ENCODE measurements at places on chromosomes 1 and 21. TPM values are rescaled to one million over a fixed set of nuclear protein-coding genes. Genes with fewer than 3 reads are reported as not detected.

The SPRR3 gene
- not detected for total RNA-seq

The USH2A gene
- total RNA-seq: 2.4 TPM

The SPRR4 gene
- not detected for total RNA-seq

The PRRX1 gene
- total RNA-seq: 23.9 TPM

The OPRD1 gene
- not detected for total RNA-seq

The CCDC24 gene
- total RNA-seq: 1.6 TPM

The OR2G6 gene
- not detected for total RNA-seq

The TNFSF18 gene
- total RNA-seq: not detected

The TPRG1L gene
- 33.3 TPM for total RNA-seq

The COL9A2 gene
- total RNA-seq: 0.59 TPM

DNA sequence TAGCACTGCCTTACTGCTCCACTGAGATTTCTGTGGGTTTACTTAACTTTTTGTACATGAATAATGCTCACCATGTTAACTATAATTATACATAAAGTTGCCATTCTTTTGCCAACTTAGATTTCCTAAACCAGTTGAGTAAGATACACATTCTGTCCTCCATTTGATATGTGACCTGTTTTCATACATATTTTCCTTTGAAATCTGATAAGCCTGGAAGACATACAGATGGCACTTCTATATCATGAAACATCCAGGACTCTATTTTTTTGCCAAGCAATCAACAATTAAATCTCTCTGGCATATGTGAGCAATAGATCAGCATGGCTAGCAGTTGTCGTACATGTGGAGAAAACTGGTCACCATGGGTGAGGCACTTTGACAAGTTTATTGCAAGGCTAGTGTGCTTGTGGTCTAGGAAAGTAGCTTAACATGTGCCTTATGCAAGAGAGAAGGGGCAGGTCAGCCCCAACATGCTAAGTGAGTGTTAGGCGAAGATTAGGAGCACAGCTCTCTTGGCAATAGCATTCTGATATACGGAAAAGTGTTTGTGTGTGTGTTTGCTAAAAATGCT, 14.2 kb downstream of the PRRX1 start:
- H3K27ac ChIP-seq: no peak overlapping the region
- no peaks in the 10 kb centered on the region for H3K4me1 ChIP-seq
- H3K36me3 ChIP-seq: no peaks in the 10 kb centered on the region
- no peak overlapping the region for H3K4me3 ChIP-seq
- H3K27me3 ChIP-seq: no peaks in the 10 kb centered on the region

GRCh38 chr1:150005606-150006005, 4.9 kb downstream of the OTUD7B start:
- H3K27me3 ChIP-seq: no peaks in the 10 kb centered on the region
- H3K4me3 ChIP-seq: no peak overlapping the region
- no peaks in the 10 kb centered on the region for H3K36me3 ChIP-seq
- no peak overlapping the region for H3K27ac ChIP-seq
- H3K4me1 ChIP-seq: no peaks in the 10 kb centered on the region

DNA sequence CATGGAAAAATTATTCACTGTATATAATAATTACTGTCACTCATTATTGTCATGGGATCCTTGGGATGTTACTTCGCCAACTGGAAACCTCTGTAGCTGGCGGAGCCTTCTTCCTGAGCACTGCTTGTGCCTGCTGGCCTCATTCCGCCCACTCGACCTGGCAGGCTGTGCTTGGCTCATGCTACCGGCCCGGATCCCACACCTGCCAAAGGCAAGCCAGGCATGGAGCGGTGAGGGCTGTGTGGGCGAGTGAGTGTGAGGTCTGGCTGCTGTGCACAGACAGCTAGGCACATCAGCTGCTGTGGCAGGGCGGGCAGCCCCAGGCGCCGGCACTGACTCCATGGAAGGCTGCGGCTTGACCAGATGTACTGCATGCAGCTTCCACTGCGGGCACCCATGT, 78.4 kb downstream of the DISP1 start:
- H3K36me3 ChIP-seq: no peaks in the 10 kb centered on the region
- peaks cover 17% of the 10 kb centered on the region for H3K4me1 ChIP-seq
- no peak for DNase-seq
- no peak overlapping the region for H3K4me3 ChIP-seq

DNA sequence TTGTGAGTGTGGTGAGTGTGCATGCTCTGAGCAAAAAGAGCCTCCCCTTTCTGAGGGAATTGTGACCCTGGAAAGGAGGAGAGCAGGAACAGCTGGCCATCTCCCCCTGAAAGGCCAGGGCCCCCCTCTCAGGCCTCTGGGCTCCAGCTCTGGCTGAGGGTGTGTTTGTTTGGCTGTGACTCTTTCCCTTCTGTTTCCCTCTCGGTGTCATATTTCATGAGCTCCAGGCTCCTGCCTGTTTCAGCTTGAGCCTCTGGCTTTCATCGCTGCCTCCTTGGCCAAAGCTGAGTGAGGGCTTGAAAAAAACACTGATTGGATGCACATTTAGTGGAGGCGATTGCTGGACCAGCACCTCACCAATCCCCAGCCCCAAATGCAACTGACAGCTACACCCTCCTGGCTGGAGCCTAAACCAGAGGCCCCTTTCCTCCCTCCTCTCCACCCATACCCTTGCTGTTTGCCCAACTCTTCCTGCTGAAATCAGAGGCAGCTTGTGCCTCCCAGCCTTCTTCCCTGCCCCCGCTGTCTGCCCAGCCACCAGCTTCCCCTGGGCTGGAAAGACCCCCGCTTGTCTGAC, 64.1 kb downstream of the DDR2 start:
- H3K4me3 ChIP-seq: no peak overlapping the region
- peak; percentile 82 for DNase-seq
- no peaks in the 10 kb centered on the region for H3K27me3 ChIP-seq
- peak overlapping the region; percentile 89 for H3K27ac ChIP-seq

DNA sequence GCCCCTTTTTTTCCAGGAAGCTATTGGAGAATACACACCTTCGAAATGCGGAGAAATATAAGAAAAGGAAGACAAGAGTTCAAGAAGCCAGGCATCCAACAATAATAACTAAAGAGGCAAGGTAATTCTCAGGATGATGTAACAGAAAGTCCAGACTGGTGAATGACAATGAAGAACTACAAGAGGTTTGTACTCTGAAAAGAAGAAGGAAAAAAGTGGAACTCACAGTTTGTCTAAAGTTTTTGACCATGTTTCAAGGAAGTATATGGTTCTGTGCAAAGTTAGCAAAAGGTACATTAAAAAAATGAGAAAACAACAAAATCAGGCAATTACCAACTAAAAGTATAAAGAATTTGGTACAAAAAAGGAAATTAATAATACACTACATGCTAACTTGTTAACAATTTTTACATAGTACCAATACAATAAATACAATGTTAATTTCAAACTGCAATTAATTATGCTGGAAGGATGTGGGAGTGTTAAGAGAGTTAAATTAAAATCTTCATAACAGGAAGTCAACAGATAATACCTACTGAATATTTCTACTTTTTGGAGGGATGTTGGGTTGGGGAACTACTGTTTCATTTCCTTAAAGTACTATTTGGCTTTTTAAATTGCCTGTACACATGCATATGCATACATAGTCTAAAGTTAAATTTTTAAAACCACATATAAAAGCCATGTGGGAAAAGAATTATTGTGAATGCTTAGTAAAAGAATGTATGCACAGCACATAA, 12.9 kb upstream of the CD55 start:
- DNase-seq: no peak
- H3K4me3 ChIP-seq: no peak overlapping the region
- no peaks in the 10 kb centered on the region for H3K36me3 ChIP-seq
- H3K27me3 ChIP-seq: no peaks in the 10 kb centered on the region
- no peaks in the 10 kb centered on the region for H3K4me1 ChIP-seq

DNA sequence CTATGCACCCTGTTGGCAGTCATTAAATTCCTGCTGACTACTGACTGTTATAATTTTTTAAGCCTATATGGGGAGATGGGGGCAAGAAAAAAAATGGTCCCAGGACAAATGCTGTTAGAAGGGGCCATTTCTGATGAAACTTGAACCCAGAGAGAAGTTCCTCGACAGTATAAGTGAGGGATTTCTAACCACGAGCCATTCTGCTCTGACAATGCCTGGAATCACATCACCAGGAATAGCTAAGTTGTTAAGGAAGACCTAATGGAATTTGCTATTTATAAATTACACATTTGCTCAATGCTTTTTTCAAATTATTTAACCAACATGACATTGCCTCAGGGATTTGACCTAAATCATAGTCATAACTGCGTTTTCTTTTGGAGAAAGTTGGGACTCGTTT, 55.2 kb downstream of the LHX9 start:
- H3K4me3 ChIP-seq: no peak overlapping the region
- no peaks in the 10 kb centered on the region for H3K4me1 ChIP-seq
- no peak for DNase-seq
- no peak overlapping the region for H3K27ac ChIP-seq
- H3K36me3 ChIP-seq: no peaks in the 10 kb centered on the region

- no peak overlapping the region for H3K4me3 ChIP-seq
- H3K27ac ChIP-seq: no peak overlapping the region
- H3K36me3 ChIP-seq: no peaks in the 10 kb centered on the region
- H3K27me3 ChIP-seq: no peaks in the 10 kb centered on the region
These were observed 237.1 kb downstream of the HHIPL2 start for GRCh38 chr1:222310836-222311235.

DNA sequence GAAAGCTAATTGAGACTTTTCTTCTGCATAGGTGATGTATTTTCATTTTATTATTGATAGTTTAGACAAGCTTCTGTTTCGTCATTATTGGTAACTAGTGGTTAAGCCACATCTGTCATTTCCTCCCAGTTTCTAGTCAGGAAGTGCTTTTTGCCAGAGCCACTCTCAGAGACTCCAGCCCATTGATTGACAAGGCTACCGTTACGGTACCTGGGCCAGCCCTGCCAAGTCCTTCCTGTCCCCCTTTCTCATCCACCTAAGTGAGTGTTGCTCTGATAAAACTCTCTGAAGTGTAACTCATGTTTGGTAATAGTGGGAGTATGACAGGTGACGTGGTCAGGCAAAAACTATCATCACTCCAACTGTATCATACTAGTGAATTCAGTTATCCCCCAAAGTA, 29.6 kb upstream of the AGL start:
- H3K4me3 ChIP-seq: no peak overlapping the region
- H3K36me3 ChIP-seq: no peaks in the 10 kb centered on the region
- no peaks in the 10 kb centered on the region for H3K27me3 ChIP-seq
- H3K4me1 ChIP-seq: no peaks in the 10 kb centered on the region
- no peak for DNase-seq
- H3K27ac ChIP-seq: no peak overlapping the region

DNA sequence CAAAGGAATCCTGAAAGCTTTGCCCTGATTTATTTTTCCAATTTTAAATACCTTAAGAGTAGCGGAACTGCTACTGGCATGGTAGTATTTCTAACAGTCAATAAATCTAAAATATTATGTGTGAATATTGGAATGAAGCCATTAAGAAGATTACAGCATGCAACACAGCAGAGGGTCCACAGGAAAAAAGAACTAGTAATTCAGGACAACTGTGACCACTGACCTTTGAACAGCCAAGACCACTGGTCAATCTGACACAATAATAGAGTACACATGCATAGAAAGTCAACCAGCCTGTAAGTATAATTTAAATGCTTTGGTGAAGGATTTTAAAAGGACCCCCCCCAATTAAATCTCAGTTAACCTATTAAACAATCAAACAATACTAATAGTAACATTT, 171.0 kb downstream of the DENND1B start:
- H3K27ac ChIP-seq: no peak overlapping the region
- no peaks in the 10 kb centered on the region for H3K4me1 ChIP-seq
- H3K4me3 ChIP-seq: no peak overlapping the region
- H3K27me3 ChIP-seq: no peaks in the 10 kb centered on the region

GRCh38 chr1:6016191-6016865, 24.1 kb upstream of the NPHP4 start:
- no peak for DNase-seq
- peak overlapping the region; percentile 43 for H3K27ac ChIP-seq
- no peaks in the 10 kb centered on the region for H3K27me3 ChIP-seq
- no peaks in the 10 kb centered on the region for H3K36me3 ChIP-seq

- no peak overlapping the region for H3K27ac ChIP-seq
- H3K4me3 ChIP-seq: no peak overlapping the region
- no peaks in the 10 kb centered on the region for H3K27me3 ChIP-seq
- H3K36me3 ChIP-seq: no peaks in the 10 kb centered on the region
- no peak for DNase-seq
These were observed 210.9 kb downstream of the AKT3 start for GRCh38 chr1:243639027-243639658.

- H3K27ac ChIP-seq: no peak overlapping the region
- no peak for DNase-seq
- H3K4me1 ChIP-seq: no peaks in the 10 kb centered on the region
- no peaks in the 10 kb centered on the region for H3K27me3 ChIP-seq
These were observed 52.4 kb downstream of the MAP3K21 start for GRCh38 chr1:233379869-233380438.

DNA sequence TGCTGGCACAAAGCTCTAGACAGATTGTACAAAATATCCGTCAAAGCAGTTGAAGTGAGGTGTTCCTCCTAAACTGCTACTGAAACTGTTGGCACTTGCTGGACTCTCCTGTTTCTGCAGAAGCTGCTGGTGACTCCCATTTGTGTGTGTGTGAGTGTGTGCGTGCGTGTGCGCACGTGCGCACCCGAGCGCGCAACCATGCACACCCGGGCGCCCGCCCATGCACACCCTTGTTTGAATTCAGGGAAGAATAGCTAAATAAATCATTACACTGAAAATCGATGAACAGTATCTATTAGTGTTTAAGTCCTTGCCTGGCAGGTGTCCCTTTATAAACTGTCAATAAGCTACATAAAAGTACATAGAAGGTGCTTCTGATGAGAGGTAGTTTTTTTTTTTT, 156.4 kb upstream of the B3GALT2 start:
- no peaks in the 10 kb centered on the region for H3K27me3 ChIP-seq
- H3K4me1 ChIP-seq: peaks cover 6% of the 10 kb centered on the region
- H3K27ac ChIP-seq: no peak overlapping the region
- H3K36me3 ChIP-seq: no peaks in the 10 kb centered on the region
- H3K4me3 ChIP-seq: no peak overlapping the region

- H3K27me3 ChIP-seq: no peaks in the 10 kb centered on the region
- H3K4me1 ChIP-seq: no peaks in the 10 kb centered on the region
- H3K27ac ChIP-seq: no peak overlapping the region
- H3K4me3 ChIP-seq: no peak overlapping the region
These were observed 516.7 kb downstream of the NPHP4 start for GRCh38 chr1:5475572-5475971.

- H3K27ac ChIP-seq: no peak overlapping the region
- H3K4me3 ChIP-seq: no peak overlapping the region
- H3K27me3 ChIP-seq: no peaks in the 10 kb centered on the region
- no peaks in the 10 kb centered on the region for H3K4me1 ChIP-seq
These were observed 55.7 kb upstream of the ACADM start for GRCh38 chr1:75668813-75669212.

DNA sequence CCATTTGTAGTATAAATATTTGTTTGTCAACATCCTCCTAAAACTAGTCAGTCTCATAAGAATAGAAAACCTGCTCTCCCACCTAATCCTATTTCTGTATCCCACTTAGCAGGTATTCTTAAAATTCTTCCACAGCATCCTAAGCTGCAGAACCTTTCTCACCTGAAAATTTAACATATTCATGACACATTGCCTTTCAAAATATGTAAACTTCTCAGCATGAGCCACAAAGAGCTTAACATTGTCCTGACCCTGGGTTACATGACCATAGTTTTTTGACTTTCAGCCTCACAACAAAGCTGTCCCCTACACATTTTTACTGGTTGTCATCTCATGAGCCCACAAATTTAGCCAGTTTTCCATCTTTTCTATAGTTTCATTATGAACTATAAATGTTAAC, 712.1 kb downstream of the LTN1 start:
- no peak for DNase-seq
- H3K27me3 ChIP-seq: no peaks in the 10 kb centered on the region
- H3K27ac ChIP-seq: no peak overlapping the region
- H3K36me3 ChIP-seq: no peaks in the 10 kb centered on the region
- H3K4me3 ChIP-seq: no peak overlapping the region

GRCh38 chr1:18128298-18128697, 20.7 kb downstream of the IGSF21 start:
- no peaks in the 10 kb centered on the region for H3K4me1 ChIP-seq
- H3K27ac ChIP-seq: no peak overlapping the region
- H3K4me3 ChIP-seq: no peak overlapping the region
- H3K36me3 ChIP-seq: no peaks in the 10 kb centered on the region
- no peaks in the 10 kb centered on the region for H3K27me3 ChIP-seq

Data from right atrium auricular region (tissue), 2 donors.